DMS79 treated with DMSO at 0.1 percent for 48 hours (cell line): ENCODE measurements at places on chromosomes 2 and 18.
A peak's percentile ranks its signal among the peaks of the same experiment; 100 is the strongest.

- DNase-seq, result no peak
Measured at GRCh38 chr18:41936471-41937134, 18.4 kb upstream of the PIK3C3 start.

DNA sequence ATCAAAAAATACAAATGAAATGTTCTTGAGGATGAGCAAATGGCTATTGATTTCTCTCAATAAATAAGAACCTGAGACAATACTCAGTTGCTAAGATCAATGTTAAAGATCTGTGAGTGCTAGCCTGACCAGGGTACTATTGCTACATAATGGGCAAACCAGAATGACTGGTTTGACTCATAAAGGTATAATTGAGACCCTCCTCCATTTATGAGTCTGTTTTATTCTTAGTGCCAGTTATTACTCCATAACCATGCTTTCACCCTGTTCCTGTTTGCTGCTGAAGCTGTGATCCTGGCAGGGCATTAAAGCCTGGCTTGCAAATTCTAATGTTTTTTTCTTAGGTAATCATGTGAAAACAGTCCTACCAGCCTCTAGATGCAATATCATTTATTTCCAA lies 56.6 kb upstream of the PPM1B start:
- DNase-seq, result no peak

GRCh38 chr2:17719562-17720371 lies 33.8 kb downstream of the SMC6 start:
- DNase-seq, result peak; percentile 5

- no peak for DNase-seq
Measured at GRCh38 chr2:151543876-151544275, 134.2 kb downstream of the RIF1 start.

GRCh38 chr2:62415019-62415431 lies 91.0 kb downstream of the TMEM17 start:
- no peak for DNase-seq

- DNase-seq, result no peak
Measured at GRCh38 chr2:120493231-120493630, 147.3 kb downstream of the INHBB start.

GRCh38 chr2:241279413-241279812 lies 36.1 kb downstream of the HDLBP start:
- DNase-seq, result peak; percentile 6

DNA sequence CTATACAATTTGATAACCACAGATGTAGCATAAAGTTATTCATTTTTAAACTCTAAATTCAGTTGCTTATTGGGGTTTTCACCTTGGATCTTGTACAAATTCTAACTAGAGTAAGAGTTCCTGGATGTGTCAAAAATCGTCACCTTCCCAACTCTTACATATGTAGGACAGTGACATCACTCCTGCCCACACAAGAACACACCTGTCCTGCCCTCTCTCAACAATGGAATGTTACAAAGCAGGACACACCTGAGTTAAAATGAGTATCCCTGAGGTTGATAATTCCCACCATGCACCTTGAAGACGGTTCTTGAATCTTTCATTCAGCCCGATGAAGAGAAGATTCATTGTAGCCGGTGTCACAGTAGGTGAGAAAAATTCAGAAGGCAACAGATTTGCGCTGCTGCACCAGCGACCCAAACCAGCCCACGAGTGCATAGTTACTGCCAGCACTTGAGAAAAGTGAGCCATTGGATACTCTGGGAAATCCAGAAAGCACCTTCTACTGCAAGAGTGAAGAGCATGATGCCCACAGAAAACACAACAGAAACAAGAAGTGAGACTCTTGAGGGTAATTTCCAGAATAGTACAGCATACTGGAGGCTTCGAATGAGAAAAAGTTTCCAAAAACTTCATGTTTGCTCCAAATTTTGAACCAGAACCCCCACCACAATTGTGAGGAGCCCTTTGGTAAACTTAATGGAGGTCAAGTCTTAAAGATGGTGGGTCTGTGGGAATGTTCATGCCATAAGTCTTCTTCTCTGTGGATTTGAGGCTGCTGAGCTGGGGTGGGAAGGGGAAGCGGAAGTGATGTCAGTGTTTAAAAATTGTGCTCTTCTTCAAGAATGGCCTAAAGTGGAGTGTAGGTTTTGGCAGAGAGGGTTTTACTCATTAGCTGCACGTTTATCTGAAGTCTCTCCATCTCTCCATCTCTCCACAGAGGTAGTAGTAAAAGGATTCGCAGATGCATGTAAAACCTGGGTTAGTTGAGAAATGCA lies 34.7 kb upstream of the ADAM23 start:
- no peak for DNase-seq

GRCh38 chr2:108412995-108413710 lies 35.4 kb downstream of the SULT1C4 start:
- no peak for DNase-seq

GRCh38 chr2:114160263-114160981 lies 270.5 kb downstream of the ACTR3 start:
- DNase-seq, result no peak

DNA sequence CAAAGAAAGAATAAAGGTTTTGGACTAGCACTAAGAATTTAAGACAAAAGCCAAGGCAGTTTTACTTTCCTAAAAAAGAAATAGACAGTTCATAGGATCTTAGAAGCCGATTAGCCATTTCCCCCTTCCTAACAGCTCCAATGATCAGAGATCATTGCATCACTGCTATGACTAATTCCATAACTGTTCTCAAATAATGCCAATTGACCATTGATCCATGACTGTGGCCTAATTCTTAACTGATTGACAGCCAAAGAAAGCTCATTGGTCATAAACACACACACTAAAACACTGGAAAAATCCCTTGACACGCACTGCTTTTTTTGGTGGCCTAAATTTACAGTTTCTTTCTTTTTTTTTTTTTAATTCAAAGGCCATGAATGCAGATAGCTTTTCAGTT lies 345.0 kb upstream of the ACVR2A start:
- DNase-seq, result no peak

DNA sequence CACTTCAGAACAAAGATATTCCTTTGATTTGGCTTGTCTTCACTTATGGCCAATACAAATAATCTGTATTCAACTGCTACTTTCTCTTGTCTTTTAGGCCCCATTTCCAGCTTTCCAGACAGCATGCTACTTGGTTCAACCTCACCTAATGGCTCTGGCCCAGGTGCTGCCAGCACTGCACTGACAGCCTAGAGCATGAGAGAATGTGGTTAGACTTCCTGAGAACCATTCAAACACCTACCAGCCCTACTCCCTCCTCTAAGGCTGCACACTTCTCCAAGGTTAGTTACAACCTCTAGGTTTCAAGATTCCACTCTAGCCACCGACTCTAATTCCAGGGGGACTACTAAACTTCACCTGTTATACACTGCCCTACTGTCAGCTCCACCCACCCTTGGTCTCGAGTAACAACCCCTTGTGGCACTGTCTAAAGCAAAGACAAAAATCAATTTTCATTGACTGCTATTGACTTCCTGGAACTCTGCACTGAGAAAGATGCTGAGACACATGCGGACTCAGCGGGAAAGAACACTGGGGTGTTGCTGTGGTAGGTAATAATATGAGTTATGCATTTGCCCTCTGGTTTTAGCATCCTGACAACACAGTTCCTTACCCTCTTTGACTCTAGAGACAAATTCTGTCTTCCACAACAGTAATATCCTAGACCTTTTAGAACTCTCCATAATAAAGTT lies 38.2 kb downstream of the PLEKHM3 start:
- no peak for DNase-seq

DNA sequence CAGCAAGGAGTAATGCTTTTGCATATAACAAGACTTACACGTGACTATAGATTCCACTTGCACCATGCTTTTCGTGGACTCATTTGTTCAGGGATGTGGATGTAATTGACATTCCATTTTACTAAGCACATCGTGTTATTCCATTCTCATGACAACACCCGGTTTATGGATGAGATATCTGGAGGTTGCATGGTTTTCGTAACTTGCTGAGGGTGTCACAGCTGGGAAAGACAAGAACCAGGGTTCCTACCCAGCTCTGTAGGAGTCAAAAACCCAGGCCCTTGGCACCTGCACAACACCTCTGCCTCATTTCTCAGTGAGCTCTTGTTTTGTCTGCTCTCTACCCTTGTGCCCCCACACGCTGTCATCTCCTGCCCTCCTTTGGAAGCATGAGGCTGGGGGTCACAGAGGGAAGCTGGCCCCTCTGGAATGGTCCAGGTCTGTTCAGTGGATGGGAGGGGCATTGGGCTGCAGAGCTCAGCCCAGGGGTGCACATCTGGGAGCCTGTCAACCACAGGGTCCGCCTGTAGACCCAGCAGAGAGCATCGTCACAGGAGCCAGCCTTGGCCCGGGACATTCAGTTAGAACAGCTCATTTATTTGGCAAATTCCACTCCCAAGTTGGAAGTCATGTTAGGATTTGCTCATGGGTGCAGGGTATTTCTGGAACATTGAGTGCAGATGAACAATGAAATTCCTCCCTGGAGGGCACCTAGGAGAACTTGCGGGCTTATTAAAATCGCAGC lies 120.1 kb upstream of the TWIST2 start:
- no peak for DNase-seq

- DNase-seq, result no peak
Measured at GRCh38 chr2:134468776-134469175, 214.9 kb downstream of the MGAT5 start.

DNA sequence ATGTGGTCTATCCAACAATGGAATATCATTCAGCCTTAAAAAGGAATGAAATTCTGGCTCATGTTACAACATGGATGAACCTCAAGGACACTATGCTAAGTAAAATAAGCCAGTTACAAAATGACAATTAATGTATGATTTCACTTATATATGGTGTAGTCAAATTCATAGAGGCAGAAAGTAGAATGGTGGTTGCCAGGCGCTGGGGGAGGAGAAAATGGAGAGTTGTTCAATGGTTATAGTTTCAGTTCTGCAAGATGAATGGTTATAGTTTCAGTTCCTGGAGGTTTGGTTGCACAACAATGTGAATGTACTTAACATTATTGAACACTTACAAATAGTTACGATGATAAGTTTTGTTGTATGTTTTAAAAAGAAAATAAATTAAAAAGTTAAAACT lies 79.2 kb upstream of the IL1R2 start:
- DNase-seq, result no peak

GRCh38 chr2:217429981-217430500 lies 570.2 kb upstream of the TNP1 start:
- DNase-seq, result no peak

DNA sequence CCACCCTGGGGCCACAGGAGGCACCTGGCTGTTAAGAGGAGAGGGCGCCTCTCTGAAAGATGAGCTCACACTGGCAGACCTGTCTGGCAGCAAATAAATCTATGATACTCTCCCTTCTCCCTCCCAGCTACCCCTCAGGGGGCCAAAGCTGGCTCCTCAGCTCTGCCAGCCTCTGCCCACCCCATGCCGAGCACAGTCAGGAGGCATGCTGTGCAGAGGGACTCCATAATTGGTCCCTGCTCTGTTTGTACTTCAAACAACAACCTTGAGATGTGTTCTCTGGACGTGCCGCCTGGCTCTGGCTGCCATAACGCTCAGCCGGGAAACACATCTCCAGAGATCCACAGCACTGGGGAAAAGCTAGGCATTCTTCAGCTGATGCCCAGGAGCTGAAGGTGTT lies 126.7 kb downstream of the GALNT14 start:
- no peak for DNase-seq

DNA sequence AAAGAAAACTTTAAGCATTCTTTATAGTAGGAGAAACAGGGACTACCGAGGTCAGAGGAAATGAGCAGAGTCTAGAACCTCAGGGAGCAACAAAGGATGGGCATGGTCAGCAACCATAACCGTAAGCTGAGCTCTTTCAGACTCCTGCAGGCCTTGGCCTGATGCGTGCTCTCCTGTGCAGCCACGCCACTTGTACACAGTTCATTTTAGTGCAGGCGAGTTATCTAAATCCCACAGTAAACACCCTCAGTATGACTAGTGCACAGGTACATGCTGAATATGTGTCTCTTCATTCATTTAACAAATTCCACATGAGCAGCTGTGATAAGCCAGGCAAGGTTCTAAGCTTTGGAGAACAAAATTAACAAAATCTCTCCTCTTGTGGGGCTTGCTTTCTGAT lies 401.2 kb upstream of the RAB12 start:
- DNase-seq, result no peak

DNA sequence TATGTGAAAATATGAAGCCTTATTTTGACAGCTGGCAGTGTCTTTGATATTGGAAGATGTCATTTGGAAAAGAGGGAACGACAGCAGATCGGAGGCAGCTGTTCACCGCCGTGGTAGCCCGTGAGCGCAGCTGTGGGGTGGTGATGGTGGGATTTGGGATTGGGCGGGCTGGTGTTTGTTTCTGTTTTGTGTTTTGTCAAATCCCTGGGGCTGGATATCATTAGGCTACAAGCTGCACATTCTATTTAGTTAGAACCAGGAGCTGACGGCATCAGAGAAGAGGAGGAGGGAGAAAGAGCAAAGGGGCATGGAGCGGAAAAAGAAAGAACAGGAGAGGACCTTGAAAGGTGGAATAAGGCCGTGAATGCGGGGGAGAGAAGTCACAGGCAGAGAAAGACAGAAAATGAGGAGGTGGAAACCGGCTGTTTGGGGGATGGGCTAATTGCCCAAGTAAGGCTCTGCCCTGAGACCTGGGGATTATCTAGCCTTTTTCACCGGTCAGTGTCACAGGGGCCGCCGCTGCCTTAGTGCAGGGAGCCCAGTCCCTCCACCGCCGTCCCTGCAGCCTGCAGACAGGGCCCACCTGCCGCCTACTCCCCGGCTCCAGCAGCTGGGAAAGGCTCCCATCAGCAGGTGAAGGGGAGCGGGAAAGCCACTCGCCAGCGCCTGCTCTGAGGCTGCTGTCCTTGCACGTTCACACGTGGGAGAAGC lies 88.0 kb downstream of the ZCCHC2 start:
- DNase-seq, result no peak

- DNase-seq, result no peak
Measured at GRCh38 chr2:17804358-17804757, 11.9 kb upstream of the MSGN1 start.

- DNase-seq, result no peak
Measured at GRCh38 chr2:40332191-40332826, 119.6 kb downstream of the SLC8A1 start.

- DNase-seq, result no peak
Measured at GRCh38 chr2:145141981-145142380, 622.1 kb upstream of the ZEB2 start.

DNA sequence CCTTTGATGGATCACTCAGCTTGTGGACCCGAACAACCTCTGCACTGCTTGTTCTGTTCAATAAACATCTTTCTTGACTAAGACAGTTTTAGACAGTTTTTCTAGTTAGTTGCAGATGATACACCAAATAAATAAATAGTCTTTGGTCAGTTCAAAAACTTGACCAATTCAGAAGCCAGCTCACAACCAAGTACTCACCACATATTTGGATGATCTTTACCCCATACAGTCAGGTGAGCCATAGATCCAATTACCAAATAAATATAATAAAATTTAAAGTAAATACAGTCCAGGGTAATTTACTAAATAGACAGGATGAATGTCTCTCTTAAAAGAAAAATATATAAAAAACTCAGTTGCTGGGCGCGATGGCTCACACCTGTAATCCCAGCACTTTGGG lies 18.2 kb downstream of the SCN3A start:
- no peak for DNase-seq

DNA sequence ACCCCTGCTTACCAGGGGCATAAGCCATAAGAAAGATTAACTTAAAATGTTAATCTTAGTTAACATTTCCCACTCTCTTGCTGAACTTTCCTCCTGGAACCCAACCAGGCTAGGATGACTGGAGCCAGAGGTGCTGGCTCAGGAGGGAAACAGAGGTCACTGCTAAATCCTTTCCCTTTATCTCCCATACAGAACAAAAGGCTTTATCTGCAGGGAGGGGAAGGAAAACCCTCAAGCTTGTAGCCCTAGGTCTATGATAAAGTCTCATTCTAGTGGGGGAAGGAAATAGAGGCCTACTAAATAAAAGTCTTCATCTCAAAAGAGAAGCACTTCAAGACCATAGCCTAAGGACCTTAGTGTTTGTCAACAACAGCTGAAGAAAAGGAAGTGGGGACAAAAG lies 18.6 kb downstream of the HIBCH start:
- no peak for DNase-seq
